ENCODE measurements at places on chromosomes 16 and 17. TPM values are rescaled to one million over a fixed set of nuclear protein-coding genes. Genes with fewer than 3 reads are reported as not detected.
A peak's percentile ranks its signal among the peaks of the same experiment; 100 is the strongest.

CCL7 gene
- not detected for total RNA-seq

LCAT gene
- total RNA-seq, result 17.8 TPM

MYCBPAP gene
- 0.33 TPM for total RNA-seq

RNF166 gene
- 16.6 TPM for total RNA-seq

CACNG4 gene
- 0.26 TPM for total RNA-seq

KRTAP3-2 gene
- not detected for total RNA-seq

CCDC182 gene
- total RNA-seq, result not detected

B4GALNT2 gene
- not detected for total RNA-seq

HOXB13 gene
- not detected for total RNA-seq

- DNase-seq, result no peak
- no peak overlapping the region for H3K27ac ChIP-seq
- H3K27me3 ChIP-seq, result no peaks in the 10 kb centered on the region
- H3K4me1 ChIP-seq, result no peaks in the 10 kb centered on the region
- no peaks in the 10 kb centered on the region for H3K36me3 ChIP-seq
Observed at GRCh38 chr16:20147091-20147490, 73.4 kb upstream of the GPR139 start.

- H3K36me3 ChIP-seq, result no peaks in the 10 kb centered on the region
- H3K27ac ChIP-seq, result peak overlapping the region; percentile 18
- no peak overlapping the region for H3K4me3 ChIP-seq
- DNase-seq, result no peak
Observed at GRCh38 chr16:1155353-1156054, 2.6 kb downstream of the CACNA1H start.

GRCh38 chr17:82031303-82031884 lies at the start of gene RAC3:
TSS of gene RAC3 (plus strand) at chr17:82031678. CDS start at chr17:82031762, 84 bp downstream.
- no peak for DNase-seq
- no peaks in the 10 kb centered on the region for H3K27me3 ChIP-seq
- H3K4me3 ChIP-seq, result no peak within 1 kb of the TSS
- peaks cover 30% of the 10 kb centered on the region for H3K4me1 ChIP-seq
- no peaks in the 10 kb centered on the region for H3K36me3 ChIP-seq

DNA sequence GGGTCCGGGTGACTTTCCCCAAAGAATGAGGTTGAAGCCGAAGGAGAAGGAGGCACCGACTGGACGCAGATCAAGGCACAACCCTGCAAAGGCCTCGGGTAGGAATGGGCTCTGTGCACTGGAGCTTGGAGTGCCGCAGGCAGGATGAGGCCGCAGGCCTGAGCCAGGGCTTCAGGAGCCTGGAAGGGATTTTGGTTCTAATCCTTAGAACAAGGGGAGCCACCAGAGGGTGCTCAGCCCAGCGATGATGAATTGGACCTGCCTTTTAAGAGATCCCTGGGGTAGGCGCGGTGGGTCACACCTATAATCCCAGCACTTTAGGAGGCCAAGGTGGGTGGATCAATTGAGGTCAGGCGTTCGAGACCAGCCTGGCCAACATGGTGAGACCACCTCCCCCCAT lies 8.1 kb downstream of the CIBAR2 start:
- no peak overlapping the region for H3K4me3 ChIP-seq
- no peak overlapping the region for H3K27ac ChIP-seq
- H3K27me3 ChIP-seq, result no peaks in the 10 kb centered on the region

- DNase-seq, result no peak
- H3K4me3 ChIP-seq, result no peak overlapping the region
- H3K27me3 ChIP-seq, result no peaks in the 10 kb centered on the region
- H3K36me3 ChIP-seq, result no peaks in the 10 kb centered on the region
Observed at GRCh38 chr17:29597361-29598172, 4.6 kb downstream of the ANKRD13B start.

- peaks cover 26% of the 10 kb centered on the region for H3K4me1 ChIP-seq
- H3K4me3 ChIP-seq, result no peak overlapping the region
- H3K27ac ChIP-seq, result no peak overlapping the region
- H3K27me3 ChIP-seq, result no peaks in the 10 kb centered on the region
Observed at GRCh38 chr17:66446419-66446818, 144.0 kb downstream of the PRKCA start.

GRCh38 chr16:4612977-4613635 lies 1.6 kb downstream of the UBALD1 start:
- H3K27ac ChIP-seq, result no peak overlapping the region
- H3K27me3 ChIP-seq, result no peaks in the 10 kb centered on the region
- DNase-seq, result no peak
- peak overlapping the region; percentile 79 for H3K4me3 ChIP-seq
- peaks cover 60% of the 10 kb centered on the region for H3K4me1 ChIP-seq

DNA sequence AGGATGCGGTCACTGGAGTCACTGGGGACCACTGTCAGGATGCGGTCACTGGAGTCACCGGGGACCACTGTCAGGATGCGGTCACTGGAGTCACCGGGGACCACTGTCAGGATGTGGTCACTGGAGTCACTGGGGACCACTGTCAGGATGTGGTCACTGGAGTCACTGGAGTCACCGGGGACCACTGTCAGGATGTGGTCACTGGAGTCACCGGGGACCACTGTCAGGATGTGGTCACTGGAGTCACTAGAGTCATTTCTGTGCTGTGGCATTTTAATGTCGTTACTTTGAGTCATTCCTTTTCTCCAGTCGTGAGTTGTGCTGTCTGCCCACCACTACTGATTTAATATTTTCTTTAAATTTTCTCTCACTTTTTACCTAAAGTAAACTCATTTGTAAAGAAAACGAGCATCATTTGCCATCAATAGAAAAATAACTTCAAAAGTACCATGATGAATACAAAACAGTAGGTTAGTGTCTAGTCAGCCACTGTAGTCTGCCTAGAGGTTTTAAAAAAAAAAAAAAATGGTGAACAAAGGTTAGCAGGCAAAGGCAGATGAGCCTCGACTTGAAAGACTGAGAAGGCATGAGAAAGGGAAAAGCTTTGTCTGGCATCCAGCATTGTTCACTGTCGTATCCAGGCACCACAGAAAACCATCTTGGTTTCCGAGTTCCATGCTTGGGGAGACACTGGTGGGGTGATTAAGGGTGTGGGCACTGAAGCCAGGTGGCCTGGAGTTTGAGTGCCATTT lies 346.6 kb downstream of the SNX29 start:
- H3K36me3 ChIP-seq, result no peaks in the 10 kb centered on the region
- no peak for DNase-seq
- H3K4me1 ChIP-seq, result no peaks in the 10 kb centered on the region
- H3K27me3 ChIP-seq, result no peaks in the 10 kb centered on the region

DNA sequence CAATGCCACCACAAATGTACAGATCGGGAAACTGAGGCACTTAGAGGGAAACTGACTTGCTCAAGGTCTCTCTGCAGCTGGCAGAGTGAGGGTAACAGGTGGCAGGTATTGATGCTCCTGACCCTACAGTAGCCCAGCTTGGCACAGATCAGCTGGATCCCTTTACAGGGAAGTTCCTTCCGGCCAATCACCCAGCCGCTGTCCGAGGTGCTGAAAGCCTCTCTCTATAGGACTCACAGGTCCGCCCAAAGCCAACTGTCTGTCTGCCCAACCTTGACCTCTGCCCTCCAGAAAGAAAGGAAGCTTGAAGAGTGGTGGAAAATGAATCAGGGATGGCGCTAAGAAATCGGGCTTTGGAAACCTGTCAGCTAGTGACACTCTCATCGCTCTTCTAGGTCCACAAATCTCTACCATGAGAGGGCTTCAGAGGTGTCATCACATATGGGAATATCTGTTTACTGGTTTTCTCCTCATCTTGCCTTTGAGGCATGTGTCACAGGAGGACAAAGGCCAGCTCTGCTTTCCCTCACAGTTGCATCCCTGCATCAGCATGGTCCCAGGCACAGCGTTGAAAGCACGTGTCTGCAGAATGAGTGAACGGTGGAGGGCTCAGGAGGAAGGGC lies 246.2 kb downstream of the KATNIP start:
- peak; percentile 38 for DNase-seq
- no peak overlapping the region for H3K27ac ChIP-seq
- H3K4me1 ChIP-seq, result no peaks in the 10 kb centered on the region
- no peak overlapping the region for H3K4me3 ChIP-seq

DNA sequence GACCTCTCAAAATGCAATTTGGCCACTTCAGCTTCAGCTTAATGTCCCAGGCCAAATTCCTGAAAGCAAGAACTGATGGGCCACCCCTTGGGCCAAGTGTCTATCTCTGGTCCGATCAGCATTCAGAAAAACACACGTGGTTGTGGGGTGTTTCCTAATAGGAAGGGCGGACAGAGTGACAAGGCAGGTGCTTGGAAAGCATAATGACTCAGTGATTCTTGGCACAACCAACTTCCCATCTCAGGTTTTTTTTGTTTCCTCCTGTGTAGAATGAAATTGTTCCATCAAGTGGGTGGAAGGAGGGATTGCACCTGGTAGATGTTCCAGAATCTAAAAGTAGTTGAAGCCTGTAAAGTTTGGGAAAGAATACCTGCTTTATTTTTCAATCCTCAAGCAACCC lies 155.6 kb downstream of the HS3ST2 start:
- H3K27ac ChIP-seq, result no peak overlapping the region
- H3K4me1 ChIP-seq, result no peaks in the 10 kb centered on the region
- no peak overlapping the region for H3K4me3 ChIP-seq
- DNase-seq, result no peak

DNA sequence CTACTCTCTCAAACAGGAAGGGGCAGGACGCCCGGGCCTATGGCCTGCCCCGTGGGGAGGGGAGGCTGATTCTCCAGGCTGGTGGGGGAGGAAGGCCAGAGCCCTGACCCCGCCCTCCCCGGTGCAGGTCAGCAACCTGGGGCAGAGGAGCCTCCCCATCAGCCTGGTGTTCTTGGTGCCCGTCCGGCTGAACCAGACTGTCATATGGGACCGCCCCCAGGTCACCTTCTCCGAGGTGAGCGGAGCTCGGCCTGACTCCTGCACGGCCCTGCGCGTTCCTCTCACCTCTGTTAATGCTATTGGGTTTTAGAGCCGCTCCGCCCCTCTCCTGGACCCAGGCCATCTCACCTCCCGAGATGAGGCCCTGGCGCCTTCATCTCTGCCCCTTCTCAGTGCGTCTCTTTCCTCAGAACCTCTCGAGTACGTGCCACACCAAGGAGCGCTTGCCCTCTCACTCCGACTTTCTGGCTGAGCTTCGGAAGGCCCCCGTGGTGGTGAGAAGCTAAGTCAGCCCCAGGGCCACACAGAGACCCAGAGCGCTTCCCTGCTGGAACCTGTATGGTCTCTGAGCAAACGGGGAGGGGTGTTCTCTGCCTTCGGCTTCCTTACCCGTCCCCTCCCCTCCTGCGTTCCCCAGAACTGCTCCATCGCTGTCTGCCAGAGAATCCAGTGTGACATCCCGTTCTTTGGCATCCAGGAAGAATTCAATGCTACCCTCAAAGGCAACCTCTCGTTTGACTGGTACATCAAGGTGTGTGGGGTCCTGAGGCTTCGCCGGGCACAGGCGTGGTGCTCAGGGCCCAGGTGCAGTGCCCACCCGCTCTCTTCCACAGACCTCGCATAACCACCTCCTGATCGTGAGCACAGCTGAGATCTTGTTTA lies 25.1 kb upstream of the ITGAX start:
- peaks cover 15% of the 10 kb centered on the region for H3K27me3 ChIP-seq
- no peak for DNase-seq
- H3K4me1 ChIP-seq, result peaks cover 13% of the 10 kb centered on the region
- H3K27ac ChIP-seq, result no peak overlapping the region

DNA sequence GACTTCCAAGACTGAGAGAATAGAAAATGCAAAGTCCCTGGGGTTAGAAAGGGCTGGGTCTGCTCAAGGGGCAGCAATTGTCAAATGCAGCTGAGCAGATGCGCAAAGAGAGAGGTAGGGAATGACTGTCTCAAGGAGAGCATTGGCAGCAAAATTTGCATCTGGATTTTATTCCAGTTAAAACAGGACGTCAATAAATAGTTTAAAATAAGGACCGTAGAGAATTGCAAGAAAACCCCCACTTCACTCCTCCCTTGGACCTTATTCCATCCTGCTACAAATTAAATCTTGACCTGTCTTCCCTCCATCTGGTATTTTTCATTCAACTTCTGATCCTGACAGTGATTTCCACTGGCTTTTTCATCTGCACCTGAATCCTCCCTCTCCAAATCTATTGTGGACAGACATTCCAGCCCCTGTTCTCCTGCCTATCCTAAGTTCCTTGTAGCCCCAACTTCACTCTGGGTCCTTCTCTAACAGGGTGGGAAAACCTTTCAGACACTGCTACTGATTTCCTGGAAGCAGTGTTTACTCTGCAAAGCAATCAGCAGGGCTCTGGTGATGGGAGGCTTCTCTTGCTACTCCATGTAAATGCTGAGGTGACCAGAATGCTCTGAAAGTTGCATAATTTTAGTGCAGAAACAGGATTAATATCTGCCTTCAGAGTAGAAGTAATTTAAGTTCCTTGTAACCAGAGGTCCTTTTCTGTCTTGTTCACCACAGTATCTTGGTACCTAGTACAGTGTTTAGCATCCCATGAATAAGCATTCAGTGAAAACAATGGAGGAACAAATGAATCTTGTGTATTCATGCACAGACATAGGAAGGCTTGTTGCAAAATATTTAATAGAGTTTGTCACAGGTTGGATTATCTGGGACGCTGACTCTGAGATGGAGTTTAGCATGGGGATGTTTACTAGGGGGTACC lies 79.2 kb downstream of the CDH11 start:
- H3K4me1 ChIP-seq, result no peaks in the 10 kb centered on the region
- no peaks in the 10 kb centered on the region for H3K36me3 ChIP-seq
- no peak overlapping the region for H3K27ac ChIP-seq
- H3K4me3 ChIP-seq, result no peak overlapping the region
- DNase-seq, result no peak

All from body of pancreas (tissue), 4 donors.